ENCODE measurements at places on chromosomes 4 and X. TPM values are rescaled to one million over a fixed set of nuclear protein-coding genes. Genes with fewer than 3 reads are reported as not detected.

FGFBP2 gene
- not detected for total RNA-seq

OSTC gene
- 76.9 TPM for total RNA-seq

ERVMER34-1 gene
- total RNA-seq = 1.5 TPM

HTN3 gene
- total RNA-seq = not detected

GRCh38 chr4:39716356-39716755 lies 18.4 kb downstream of the UBE2K start:
- no peak for DNase-seq

DNA sequence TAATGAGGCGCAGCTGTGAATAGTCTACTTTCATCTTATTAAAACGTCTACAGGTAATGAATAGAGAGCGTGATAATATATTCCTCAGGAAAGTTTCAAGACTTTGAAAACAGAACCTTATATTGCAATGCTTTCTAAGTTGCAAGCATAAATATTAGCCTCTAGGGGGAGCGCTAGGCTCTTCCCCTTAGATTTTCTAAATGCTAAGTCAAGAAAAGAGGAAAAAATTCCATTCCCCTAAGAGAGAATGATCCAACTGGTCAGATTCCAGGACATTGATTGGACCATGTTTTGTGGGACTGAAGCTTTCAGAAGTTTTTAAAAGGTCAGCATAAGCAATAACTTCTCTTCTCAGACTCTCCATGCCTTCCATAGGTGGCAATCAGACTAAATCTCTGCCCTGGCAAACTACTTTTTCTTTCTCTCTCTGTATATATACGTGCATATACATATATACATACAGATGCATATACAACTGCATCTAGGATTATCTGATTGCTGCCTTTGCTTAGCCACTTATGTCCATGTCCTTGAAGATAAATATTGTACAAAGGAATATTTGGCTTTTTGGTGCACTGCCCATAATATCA lies 492.9 kb downstream of the INPP4B start:
- DNase-seq = no peak

GRCh38 chrX:31423609-31424189 lies 351.9 kb upstream of the FTHL17 start:
- no peak for DNase-seq

DNA sequence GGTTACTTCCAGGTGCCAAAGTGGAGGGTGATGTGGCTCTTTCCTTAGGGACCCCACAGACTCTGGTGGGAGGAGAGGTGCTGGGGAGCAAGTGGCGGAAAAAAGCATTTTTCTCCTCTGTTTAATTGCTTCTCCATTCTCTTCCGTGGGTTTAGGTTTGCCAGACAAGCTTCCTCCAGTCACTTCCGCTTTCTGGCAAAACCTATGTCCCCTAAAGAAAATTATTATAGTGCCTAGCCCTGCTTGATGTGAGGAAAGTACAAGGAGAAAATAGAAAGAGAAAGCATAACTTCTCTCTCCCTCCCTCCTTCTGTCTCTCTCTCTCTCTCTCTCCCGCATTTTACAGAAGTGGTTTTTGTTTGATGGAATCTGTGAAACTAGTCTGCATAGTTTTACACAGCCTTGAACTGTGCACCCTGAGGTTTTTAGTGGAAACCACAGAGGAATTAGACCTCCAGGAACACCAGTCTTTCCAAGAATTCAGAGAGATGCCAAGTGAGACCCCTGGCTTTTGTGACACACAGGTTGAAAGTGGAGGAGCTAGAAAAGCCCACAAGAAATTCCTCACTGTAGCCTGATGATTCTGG lies 231.1 kb upstream of the ANXA3 start:
- DNase-seq = no peak

DNA sequence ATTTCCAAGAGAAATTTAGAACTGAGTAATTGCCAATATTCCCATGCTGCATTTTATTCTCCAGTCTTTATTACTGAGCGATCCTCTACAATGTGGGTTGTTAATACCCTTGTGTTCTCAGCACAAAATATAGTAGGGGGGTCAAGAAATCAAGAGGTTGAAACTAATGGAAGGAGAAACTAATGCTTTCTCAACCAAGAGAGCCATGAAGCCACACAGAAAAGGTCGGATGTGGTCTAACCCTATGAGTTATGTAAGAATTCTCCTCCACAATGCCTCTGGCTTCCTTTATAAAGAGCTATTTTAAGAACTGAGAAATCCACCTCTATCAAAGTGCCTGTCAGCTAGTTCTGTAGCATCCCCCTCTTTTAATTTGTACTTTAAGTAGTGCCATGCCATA lies 268.5 kb downstream of the CHIC1 start:
- no peak for DNase-seq

GRCh38 chr4:182022909-182023308 lies 220.3 kb upstream of the TENM3 start:
- DNase-seq = no peak

DNA sequence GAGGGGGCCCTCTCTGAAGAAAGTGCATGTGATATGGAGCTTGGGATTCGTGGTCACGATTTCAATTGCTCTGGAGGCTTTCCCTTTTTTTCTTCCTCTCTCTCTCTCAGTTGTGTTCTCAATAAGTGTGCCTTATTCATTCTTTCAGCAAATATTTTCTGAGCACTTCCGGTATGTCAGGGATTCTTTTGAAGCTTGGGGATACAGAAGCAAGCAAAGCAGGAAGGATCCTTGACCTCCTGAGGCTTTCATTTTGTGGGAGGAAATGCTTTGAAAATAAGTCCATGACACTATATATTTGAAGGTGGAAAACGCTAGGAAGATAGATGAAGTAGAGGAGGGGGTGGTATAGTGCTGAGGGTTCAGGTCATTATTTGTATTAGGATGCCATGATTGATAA lies 12.6 kb upstream of the GABRE start:
- DNase-seq = no peak

DNA sequence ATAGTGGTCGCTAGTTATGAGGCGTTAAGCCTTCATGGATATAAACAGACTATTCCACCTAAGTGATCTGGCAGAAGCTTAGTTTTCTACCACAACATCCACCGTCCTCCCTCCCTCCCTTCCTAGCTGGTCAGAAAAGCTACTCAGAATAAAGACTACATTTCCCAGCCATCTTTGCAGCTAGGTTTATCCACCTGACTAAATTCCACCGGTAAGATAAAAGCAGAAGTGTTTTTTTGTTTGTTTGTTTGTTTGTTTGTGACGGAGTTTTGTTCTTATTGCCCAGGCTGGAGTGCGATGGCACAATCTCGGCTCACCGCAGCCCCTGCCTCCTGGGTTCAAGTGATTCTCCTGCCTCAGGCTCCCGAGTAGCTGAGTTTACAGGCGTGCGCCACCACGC lies 44.3 kb downstream of the HELT start:
- DNase-seq = no peak

DNA sequence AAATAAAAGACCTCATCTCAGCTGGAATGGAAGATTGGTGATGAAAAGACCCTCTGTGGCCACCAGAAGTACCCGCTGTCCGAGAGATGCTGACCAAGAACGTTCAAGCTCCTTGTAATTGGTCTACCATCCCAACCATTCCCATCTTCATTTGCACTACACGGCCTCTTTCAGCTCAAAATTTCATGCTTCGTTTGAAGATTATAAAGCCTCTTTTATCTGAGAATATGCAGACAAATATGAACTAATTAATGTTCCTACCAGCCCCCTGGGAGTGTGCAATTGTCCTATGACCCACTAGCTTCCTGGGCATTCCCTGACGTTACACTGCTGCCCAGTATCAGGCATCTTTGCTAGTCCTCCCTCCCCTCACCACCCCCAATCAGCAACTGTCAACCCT lies 583.7 kb downstream of the MID1IP1 start:
- no peak for DNase-seq

DNA sequence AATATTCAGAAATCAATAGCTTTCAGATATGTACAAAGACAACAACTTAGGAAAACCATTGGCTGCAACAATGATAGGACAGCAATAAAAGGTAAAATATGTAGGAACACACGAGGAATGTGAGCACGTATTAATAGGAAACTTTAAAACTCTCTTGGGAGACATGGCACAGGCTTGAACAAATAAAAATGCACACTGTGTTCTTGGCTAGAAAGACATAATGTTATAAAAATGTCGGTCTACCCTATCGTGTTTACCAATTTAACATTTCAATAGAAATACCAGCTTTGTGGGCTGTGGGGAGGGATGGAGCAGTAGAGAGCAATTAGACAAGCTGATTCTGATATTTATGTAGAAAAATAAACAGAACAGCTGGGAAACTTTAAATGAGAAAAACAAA lies 69.0 kb upstream of the FAM9B start:
- no peak for DNase-seq
